ENCODE measurements at places on chromosomes 1 and 21.

- DNase-seq, result no peak
Measured at GRCh38 chr1:166874464-166874863, 1.6 kb downstream of the TADA1 start.

DNA sequence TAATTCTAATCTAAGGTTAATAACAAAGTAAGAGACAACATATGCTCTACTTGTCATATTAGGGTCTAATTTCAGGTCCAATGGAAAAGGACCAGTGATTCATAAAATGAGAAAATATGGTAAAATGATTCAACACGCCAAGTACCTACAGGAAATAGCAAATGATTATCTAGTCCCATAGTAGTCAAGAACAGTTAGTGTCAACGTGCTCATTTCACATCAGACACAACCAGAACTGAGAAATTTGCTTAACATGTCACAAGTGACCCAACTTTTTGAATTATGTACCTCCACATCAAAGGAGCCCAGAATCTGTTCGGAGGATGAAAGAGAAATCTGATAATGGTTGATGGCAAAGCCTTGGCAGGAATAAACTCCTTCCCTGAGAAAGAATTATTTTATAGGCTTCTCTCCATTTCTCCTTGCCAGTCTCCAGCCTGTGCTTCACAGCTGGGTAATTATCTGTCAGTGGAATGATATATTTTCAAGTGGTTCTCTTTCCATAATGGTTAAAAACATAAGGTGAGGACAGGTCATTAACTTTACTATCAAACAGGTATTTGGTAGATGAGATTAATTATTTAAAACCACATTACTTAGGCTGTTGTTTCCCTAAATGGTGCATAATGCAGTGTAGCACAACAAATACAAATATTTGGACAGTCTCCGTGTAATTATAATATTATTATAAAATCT is 83.2 kb downstream of the APP start:
- no peak for DNase-seq

DNA sequence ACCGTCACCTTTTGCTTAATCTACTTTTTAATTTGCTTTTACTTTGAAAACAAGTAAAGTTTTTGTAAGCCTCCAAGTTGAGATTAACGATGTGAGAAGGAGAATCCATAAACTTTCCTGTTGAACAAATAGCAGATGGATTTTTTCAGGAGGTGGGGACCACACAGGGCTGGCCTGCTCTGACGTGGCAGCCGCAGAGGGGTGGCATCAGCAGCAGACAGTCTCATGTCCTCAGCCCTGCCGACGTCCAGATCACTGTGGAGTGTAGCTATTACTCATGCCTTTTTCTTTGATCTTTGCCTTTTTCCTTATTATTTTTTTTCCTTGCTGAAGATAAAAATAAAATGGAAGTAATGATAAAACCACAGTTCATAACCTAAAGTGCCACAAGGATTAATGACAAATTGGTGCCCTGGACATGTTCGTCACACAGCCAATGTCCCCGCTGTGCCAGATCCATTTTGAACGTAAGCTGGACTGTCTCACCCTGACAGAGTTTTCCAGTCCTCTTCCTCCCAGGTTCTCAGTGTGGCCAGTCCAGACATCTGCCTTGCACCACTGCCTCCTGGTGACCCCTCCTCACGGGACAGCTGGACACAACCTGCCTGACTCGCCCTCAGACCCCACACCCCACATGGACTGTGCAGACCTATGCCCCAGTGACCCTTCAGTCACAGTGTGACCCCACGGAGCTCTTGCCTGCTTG is 15.4 kb upstream of the ZBTB21 start:
- DNase-seq, result no peak

- no peak for DNase-seq
Measured at GRCh38 chr1:9388335-9389180, 95.9 kb downstream of the SPSB1 start.

DNA sequence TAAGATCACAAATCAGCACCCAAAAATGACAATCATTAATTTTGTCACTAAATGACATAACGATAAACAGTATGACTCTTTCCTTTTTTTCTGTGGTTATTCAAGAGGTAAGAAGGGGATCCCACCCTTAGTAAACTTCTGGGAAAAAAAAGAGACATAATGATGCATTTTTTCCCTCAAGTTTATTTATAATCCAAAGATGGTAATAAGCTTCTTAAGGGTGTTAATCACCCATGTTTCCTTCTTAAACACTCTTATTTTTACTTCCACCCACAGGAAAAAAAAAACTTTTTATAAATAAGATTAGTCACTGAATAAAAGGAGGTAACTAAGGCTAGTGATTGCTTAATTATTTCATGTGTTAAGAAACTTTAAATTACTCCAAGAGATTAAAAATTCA is 24.7 kb downstream of the RGS1 start:
- no peak for DNase-seq

DNA sequence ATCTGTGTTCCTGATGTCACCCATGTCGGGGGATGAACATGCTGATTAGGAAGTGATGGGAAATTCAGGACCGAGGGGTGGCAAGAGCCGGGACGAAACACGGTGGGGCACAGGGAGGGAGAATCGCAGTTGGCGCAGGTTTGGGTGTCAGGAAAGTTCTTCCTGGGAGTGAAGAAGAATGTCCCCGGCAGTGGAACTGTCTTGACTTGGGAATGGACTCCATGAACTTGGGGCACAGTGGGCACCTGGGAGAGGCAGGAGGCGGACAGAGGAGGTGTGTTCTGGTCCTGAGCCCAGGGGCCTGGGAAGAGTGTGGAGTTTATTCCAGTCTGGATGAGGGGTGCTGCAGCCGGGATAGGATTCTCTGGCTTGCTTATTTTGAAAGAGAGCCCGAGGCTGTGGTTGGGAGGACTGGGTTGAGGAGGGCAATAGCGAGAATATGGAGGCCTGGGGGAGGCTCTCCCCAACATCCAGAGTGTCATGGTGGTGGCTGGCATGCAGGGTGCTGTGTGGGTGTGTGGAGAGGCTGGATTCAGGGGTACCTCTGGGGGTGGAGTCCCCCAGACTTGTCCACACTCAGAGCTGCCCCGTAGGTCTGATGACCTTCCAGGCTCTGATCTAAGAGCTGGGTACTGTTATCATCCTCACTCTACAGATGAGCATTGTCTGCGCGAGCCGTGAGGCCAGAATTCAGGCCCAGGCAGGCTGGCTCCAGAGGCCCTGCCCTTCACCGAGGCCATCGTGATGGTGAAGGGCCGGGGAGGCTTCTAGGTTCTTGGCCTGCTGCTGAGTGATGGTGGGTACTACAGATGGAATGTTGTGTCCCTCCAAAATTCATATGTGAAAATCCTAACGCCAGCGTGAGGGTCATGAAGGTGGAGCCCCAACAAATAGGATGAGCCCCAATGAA is 274.5 kb upstream of the C1orf174 start:
- no peak for DNase-seq

DNA sequence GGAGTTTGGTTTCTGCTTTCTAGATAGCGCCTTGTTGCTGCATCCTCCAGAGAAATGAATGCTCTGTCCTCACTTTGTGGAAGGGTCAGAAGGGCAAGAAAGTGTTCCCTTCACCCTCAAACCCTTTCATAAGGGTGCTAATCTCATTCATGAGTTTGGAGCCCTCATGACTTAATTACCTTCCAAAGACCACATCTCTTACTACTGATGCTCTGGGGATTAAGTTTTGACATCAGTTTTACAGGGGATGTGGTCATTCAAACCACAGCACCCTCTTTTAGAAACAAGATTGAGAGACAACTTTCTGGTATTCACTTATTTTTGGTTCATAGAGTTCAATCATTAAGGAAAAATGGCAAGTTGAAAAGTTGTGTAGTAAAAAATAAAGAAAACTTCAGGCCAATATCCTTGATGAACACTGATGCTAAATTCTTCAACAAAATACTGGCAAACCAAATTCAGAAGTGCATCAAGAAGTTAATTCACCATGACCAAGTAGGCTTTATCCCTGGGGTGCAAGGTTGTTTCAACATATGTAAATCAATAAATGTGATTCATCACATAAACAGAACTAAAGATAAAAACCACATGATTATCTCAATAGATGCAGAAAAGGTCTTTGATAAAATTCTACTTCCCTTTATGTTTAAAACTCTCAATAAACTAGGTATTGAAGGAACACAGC is 442.1 kb downstream of the PTBP2 start:
- no peak for DNase-seq

GRCh38 chr1:2935751-2936390 is 85.4 kb upstream of the ACTRT2 start:
- DNase-seq, result no peak

GRCh38 chr1:8527941-8528340 is 210.0 kb downstream of the SLC45A1 start:
- DNase-seq, result no peak

- no peak for DNase-seq
Measured at GRCh38 chr1:156431769-156432668, 63.0 kb downstream of the RHBG start.

GRCh38 chr21:41381731-41382130 is 19.9 kb downstream of the MX2 start:
- DNase-seq, result no peak

GRCh38 chr21:37338671-37339551 is 27.7 kb upstream of the DYRK1A start:
- no peak for DNase-seq

DNA sequence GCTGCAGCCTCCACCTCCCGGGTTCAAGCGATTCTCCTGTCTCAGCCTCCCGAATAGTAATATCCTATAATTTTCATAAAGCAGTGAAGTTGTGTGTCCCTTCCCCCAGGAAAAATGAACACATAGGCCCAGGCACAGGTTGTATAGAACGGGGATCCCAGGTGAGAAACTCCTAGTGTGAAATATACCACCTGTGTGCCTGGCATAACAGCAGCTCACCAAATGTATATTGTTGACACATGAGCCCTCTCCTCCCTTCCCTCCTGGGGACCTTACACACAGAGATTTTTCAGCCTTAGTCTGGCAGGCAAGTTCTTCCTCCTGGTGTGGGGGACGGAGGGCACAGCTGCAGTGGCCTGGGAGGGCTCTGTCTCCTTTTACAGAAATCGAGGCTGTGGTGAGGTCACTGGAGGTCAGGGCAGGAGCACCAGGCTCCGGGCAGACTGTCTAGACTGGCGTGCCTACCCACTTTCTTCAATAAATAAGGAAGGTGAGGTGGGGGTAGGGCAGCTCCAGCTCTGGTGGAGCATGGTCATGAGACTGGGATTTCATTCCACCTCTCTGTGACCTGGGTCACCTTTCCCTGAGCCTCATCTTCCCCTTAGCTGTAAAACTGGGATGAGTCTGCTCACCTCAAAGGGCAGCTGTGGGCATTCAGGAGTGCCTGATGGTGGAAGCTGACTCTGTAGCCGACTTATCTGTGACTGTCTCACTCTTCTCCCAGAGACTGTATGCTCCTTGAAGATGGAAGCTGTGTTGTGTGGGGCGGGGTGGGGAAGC is 14.3 kb downstream of the RCC1 start:
- no peak for DNase-seq

DNA sequence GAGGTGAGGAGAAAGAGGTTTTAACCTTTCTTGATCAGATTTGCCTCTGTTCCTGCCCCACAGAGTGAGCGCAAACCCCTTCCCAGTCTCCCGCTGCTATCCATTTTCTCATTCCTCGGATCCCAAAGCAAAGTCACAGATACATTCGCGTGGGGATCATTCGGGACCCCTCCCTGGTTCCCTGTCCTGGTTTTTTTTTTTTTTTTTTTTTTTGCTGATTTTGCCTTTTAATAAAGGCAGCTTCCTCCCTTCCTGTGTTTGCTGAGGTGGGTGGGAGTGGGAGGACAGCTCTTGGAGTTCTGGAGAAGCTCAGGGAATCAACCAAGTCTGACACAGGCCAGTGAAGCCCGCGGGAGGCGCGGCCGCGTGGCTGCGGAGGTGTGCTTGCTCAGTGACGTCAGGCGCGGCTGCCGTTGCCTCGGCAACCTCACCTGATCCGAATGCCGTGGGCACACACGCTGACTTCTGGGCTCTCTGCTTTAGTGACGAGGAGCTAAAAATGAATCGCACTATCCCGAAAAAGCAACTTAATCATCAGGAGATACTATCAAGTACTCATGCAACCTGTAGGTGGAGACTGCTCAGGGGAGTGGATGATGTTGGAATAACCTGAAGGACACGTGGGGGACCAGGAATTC is 106.4 kb downstream of the TBX19 start:
- no peak for DNase-seq

GRCh38 chr21:35119501-35120047 is 70.5 kb upstream of the RUNX1 start:
- DNase-seq, result no peak

GRCh38 chr1:22851517-22851916 is 121.1 kb downstream of the LACTBL1 start:
- DNase-seq, result no peak

GRCh38 chr1:184658055-184658454 is 96.6 kb downstream of the EDEM3 start:
- DNase-seq, result no peak

GRCh38 chr1:163928069-163928468 is 606.3 kb downstream of the NUF2 start:
- peak; percentile 32 for DNase-seq

GRCh38 chr1:44642925-44643324 is 31.4 kb downstream of the TMEM53 start:
- DNase-seq, result no peak

DNA sequence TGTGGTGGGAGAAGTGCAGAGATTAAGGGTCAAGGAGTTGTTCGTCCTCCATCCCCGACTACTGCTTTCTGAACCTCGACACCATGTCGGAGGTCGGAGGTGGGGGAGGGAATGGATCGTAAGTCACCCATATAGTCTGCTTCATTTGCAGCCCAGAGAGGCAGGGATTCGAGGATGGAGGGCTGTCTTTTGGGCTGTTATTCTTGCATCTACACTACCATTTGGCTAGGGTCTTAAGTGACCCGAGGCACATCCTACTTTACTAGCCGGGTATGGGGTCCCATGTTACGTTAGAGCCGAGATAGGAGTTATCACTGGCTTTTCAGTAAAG is 578 bp downstream of the USP21 start:
- DNase-seq, result no peak

DNA sequence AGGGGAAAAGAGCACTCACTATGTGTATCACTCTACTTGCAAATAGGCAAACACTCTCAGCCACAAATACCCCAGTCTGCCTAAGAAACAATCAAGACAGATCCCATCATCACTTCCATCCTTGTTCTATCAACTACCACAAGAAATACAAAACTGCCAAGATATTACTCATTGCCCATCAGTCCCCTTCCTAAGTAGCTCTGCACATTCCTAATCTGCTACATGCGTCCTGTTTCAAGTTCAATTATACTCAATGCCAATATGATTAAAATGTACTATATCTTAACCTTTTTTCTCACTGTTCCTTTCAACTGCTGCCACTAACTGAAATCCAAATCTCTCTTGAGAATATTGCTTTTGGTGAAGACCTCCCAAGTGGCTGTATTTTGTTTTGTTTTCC is 1688.4 kb downstream of the PLA2G4A start:
- DNase-seq, result no peak

DNA sequence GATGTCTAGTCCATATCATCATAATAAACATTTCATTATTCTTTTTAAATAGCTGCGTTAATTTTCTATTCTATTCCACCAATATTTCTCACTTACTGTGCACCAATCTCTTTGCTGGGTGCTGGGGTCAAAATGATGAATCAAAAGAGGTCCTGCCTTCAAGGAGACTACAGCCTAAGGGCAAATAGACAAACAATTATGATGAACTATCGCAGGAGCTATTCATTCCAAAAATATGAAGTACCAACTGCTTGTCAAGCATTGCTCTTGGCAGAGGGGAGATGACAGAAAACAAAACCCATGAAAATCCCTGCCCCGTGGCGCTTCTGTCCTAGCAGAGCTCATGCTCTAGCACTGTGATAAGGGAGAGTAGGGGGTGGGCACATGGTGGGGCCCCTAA is 28.8 kb upstream of the SLC26A9 start:
- DNase-seq, result no peak

GRCh38 chr1:191049781-191050180 is 572.1 kb upstream of the BRINP3 start:
- no peak for DNase-seq

GRCh38 chr1:93681101-93681988 is at the start of gene BCAR3:
Gene BCAR3, minus strand, starts transcription at chr1:93681837. Its CDS starts 6,907 bp downstream, at chr1:93674930.
- no peak for DNase-seq
